ENCODE measurements at places on chromosomes 1 and 21. TPM values are rescaled to one million over a fixed set of nuclear protein-coding genes. Genes with fewer than 3 reads are reported as not detected.

- DNase-seq, result no peak
- H3K4me3 ChIP-seq, result no peak overlapping the region
- H3K27me3 ChIP-seq, result no peaks in the 10 kb centered on the region
- no peaks in the 10 kb centered on the region for H3K4me1 ChIP-seq
- no peaks in the 10 kb centered on the region for H3K36me3 ChIP-seq
Observed at GRCh38 chr1:192639607-192640368, 3.8 kb downstream of the RGS13 start.

- H3K27ac ChIP-seq, result no peak overlapping the region
- peaks cover 12% of the 10 kb centered on the region for H3K4me1 ChIP-seq
- H3K36me3 ChIP-seq, result no peaks in the 10 kb centered on the region
- no peak overlapping the region for H3K4me3 ChIP-seq
Observed at GRCh38 chr1:211343607-211344006, 17.0 kb downstream of the TRAF5 start.

GRCh38 chr1:235127732-235128455, 743 bp downstream of the TOMM20 start:
- DNase-seq, result no peak
- H3K4me3 ChIP-seq, result peak overlapping the region; percentile 95
- H3K27ac ChIP-seq, result peak overlapping the region; percentile 88
- H3K36me3 ChIP-seq, result peaks cover 8% of the 10 kb centered on the region
- H3K27me3 ChIP-seq, result peaks cover 6% of the 10 kb centered on the region

DNA sequence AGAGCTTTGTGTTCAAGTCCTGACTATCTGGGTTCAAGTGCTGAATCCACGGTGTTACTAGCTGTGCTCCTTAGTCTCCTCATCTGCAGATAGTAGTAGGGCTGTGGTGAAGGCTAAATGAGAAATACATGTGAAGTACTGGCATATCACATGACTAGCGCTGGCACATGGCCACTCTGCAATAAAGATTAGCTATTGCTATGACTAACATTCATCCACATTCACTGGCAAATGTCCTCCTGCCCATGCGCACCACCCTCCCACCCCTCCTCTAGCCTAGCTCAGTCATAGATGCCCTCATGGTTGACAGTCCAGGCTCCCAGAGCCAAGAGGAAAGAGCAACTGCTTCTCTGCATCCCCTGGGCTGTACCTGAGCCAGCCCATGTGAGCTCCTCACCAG, 8.5 kb upstream of the COL8A2 start:
- peaks cover 3% of the 10 kb centered on the region for H3K27me3 ChIP-seq
- H3K27ac ChIP-seq, result no peak overlapping the region
- no peak for DNase-seq
- peaks cover 9% of the 10 kb centered on the region for H3K36me3 ChIP-seq

GRCh38 chr21:45819478-45820170, 161.9 kb upstream of the COL6A1 start:
- H3K27me3 ChIP-seq, result peaks cover 3% of the 10 kb centered on the region
- no peaks in the 10 kb centered on the region for H3K36me3 ChIP-seq
- H3K4me1 ChIP-seq, result no peaks in the 10 kb centered on the region
- no peak overlapping the region for H3K4me3 ChIP-seq
- no peak for DNase-seq

GRCh38 chr21:44628707-44629391, 2.0 kb downstream of the KRTAP10-9 start:
- peaks cover 15% of the 10 kb centered on the region for H3K36me3 ChIP-seq
- no peak overlapping the region for H3K4me3 ChIP-seq
- H3K27ac ChIP-seq, result no peak overlapping the region
- peaks cover 4% of the 10 kb centered on the region for H3K27me3 ChIP-seq

GRCh38 chr1:168894397-168894903, 165.4 kb upstream of the DPT start:
- no peaks in the 10 kb centered on the region for H3K4me1 ChIP-seq
- no peaks in the 10 kb centered on the region for H3K27me3 ChIP-seq
- no peaks in the 10 kb centered on the region for H3K36me3 ChIP-seq
- H3K27ac ChIP-seq, result no peak overlapping the region
- DNase-seq, result no peak
- no peak overlapping the region for H3K4me3 ChIP-seq

DNA sequence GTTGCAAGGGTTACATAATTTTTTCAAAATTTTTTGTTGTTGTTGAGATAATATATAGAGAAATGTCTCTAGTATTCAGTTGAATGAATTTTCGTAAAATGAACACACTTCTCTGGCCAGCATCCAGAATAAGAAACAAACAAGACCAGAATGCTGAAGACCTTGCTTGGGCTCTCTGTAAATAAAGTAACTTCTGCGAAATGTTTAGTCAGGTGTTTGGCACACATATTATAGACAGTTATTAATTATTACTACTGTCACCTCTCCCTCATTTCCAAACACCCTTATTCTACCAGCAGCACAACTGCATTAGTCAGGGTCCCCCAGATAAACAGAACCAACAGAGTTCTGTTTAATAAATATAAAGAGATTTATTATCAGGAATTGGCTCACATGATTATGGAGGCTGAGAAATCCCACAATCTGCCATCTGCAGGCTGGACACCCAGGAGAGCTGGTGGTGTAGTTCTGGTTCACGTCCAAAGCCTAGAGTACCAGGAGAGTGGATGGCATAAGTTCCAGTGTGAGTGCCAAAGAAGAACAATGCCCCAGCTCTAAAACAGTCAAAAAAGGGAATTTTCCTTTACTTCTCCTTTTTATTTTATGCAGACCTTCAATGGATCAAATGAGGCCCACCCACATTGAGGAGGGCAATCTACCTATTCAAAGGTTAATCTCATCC, 44.1 kb upstream of the KCND3 start:
- H3K36me3 ChIP-seq, result no peaks in the 10 kb centered on the region
- H3K27me3 ChIP-seq, result no peaks in the 10 kb centered on the region
- no peaks in the 10 kb centered on the region for H3K4me1 ChIP-seq
- no peak overlapping the region for H3K4me3 ChIP-seq

HCN3 gene
- total RNA-seq, result 7.3 TPM

RIPPLY3 gene
- total RNA-seq, result 86.4 TPM

GRCh38 chr1:54239631-54240031, 39.7 kb downstream of the MRPL37 start:
- H3K27ac ChIP-seq, result no peak overlapping the region
- peaks cover 33% of the 10 kb centered on the region for H3K36me3 ChIP-seq
- no peak for DNase-seq
- peaks cover 7% of the 10 kb centered on the region for H3K4me1 ChIP-seq

DNA sequence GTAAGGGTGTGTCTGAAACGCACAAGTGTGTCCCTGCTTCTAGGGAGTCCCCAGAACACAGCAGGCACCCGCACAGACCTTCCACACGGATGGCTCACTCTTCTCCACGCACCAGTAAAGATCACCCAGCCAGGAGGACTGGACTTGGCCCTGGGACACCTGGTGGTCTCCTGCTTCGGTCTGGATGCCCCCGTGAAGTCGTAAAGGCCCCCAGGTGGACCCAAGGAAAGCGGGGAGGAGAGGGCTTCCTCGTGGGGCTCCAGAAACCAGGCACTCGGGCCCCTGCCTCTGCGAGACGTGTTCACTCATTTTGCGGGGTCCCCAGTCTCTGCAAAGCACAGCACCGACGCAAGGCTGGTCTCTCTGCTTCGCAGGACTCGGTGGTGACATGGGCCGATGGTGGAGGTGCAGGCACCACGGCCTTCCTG, 20.2 kb upstream of the COL6A2 start:
- DNase-seq, result no peak
- H3K36me3 ChIP-seq, result no peaks in the 10 kb centered on the region
- H3K4me1 ChIP-seq, result peaks cover 7% of the 10 kb centered on the region
- peaks cover 4% of the 10 kb centered on the region for H3K27me3 ChIP-seq

EPHA2 gene
- total RNA-seq, result 109 TPM

CELSR2 gene
- 1.6 TPM for total RNA-seq
